Gastroesophageal sphincter (tissue), 4 donors: ENCODE measurements at places on chromosomes 7 and 10.

DNA sequence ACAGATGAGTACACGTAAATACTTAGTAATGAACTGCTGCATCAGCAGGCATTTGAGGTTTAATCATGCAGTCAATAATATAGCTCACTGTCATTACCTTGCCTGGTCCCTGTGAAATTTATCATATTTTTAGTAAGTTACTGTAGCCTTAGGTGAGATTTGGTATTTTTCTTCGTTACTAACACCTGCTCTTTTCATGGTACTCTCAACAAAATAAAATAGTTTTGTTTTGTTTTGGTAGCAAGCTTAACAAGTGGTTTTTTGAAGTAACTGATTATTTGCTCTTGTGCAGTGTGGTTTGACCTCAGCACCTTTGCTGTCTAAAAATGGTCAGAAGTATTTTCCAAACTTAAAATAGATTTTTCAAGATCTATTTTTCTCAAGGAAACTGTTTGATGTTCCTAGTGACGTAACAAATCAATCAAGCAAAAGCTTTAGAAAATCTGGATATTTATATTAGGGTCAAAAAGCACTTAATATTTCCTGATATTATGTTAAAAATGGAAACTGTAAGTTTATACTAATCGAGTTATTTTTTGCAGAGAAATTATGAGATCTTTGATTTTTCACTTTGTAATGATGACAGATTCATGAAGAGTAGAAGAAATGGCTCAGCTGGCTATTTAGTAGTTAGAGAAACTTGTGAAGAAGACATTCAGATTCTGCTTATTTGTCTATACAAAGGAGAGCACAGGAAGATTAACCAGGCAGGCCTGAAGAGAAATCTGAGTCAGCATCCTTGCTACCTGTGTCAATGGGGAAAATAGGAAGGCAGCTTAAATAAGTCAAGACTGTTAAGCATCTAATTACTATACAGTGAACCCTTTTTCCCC, 21.0 kb upstream of the RPA3 start:
- no peak overlapping the region for H3K4me3 ChIP-seq
- no peak overlapping the region for H3K27ac ChIP-seq
- no peaks in the 10 kb centered on the region for H3K36me3 ChIP-seq
- H3K4me1 ChIP-seq = no peaks in the 10 kb centered on the region
- no peaks in the 10 kb centered on the region for H3K27me3 ChIP-seq
- ATAC-seq = no peak

GRCh38 chr10:56091872-56092271, 269.2 kb downstream of the ZWINT start:
- H3K27ac ChIP-seq = no peak overlapping the region
- no peak for ATAC-seq
- no peaks in the 10 kb centered on the region for H3K36me3 ChIP-seq
- no peaks in the 10 kb centered on the region for H3K27me3 ChIP-seq
- no peaks in the 10 kb centered on the region for H3K4me1 ChIP-seq

DNA sequence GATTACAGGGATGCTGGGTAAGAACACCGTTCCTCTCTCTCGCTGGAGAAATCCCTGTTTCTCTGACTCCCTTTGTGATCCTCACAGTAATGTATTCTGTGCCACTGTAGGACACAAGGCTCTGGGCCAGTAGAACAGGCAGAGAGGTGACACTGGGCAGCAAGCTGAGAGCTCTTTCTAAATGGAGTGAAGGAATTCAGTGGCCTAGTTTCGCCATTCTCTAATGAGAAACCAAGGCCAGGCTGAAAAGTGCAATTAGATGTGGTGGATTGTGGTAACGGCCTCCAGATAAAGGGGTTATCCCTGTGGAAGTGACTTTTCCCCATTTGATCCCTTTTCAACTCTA, 12.8 kb downstream of the KCTD7 start:
- no peaks in the 10 kb centered on the region for H3K4me1 ChIP-seq
- H3K27ac ChIP-seq = no peak overlapping the region
- H3K36me3 ChIP-seq = peaks cover 94% of the 10 kb centered on the region
- H3K4me3 ChIP-seq = no peak overlapping the region
- ATAC-seq = no peak

DNA sequence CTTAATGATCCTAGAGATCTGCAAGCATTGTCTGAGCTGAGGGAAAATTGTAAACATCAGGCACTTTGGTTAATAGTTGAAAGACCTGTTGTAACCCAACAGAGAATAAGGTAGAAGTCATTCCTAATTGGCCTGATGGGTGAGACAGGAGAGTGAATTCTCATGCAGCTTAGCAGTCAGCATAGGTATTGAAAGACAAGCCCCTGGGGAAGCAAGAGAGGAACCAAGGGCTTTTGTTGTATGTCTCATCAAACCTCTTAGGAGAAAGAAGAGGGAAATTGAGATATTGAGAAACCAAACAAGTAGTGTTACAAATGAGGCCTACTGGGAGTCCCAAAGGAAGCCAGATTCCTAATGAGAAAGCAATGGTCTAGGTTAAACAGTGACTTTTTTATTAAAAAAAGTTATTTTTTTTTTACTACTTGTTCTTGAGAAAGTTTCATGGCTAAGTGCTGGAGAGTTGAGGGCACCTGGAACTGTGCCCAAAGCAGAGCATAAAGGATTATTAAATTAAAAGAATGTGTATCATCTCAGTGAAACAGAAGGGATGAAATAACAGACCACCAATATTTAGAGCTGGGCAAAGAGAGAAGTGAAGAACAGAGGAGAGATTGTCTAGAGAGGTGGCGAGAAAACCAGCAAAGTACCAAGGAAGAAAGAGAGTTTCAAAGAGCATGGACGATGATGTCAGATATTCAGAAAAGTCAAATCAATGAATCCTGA, 168.9 kb downstream of the CDK14 start:
- H3K4me3 ChIP-seq = no peak overlapping the region
- H3K27me3 ChIP-seq = no peaks in the 10 kb centered on the region
- H3K27ac ChIP-seq = no peak overlapping the region
- H3K4me1 ChIP-seq = no peaks in the 10 kb centered on the region

GRCh38 chr10:72316748-72317435, 37.8 kb downstream of the DNAJB12 start:
- no peak overlapping the region for H3K4me3 ChIP-seq
- no peaks in the 10 kb centered on the region for H3K27me3 ChIP-seq
- H3K27ac ChIP-seq = peak overlapping the region; percentile 79
- H3K4me1 ChIP-seq = peaks cover 47% of the 10 kb centered on the region
- H3K36me3 ChIP-seq = no peaks in the 10 kb centered on the region
- no peak for ATAC-seq

DNA sequence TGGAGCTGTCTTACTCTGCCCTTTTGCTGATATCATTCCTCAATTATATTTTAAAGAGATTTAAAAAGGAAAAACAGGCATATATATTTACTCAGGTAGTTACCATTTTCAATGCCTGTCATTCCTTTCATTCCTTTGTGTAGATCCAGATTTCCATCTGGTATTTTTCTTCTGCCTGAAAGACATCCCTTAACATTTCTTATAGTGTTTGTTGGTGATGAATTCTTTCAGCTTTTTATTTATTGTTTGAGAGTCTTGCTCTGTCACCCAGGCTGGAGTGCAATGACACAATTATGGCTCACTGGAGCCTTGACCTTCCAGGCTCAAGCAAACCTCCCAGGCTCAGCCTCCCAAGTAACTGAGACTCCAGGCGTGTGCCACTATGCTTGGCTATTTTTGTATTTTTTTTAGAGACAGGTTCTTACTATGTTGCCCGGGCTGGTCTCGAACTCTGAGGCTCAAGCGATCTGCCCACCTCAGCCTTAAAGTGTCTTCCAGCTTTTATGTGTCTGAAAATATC, 5.6 kb upstream of the POM121 start:
- peaks cover 20% of the 10 kb centered on the region for H3K36me3 ChIP-seq
- H3K27ac ChIP-seq = no peak overlapping the region
- no peak overlapping the region for H3K4me3 ChIP-seq
- H3K4me1 ChIP-seq = peaks cover 7% of the 10 kb centered on the region
- ATAC-seq = no peak
- H3K27me3 ChIP-seq = no peaks in the 10 kb centered on the region

DNA sequence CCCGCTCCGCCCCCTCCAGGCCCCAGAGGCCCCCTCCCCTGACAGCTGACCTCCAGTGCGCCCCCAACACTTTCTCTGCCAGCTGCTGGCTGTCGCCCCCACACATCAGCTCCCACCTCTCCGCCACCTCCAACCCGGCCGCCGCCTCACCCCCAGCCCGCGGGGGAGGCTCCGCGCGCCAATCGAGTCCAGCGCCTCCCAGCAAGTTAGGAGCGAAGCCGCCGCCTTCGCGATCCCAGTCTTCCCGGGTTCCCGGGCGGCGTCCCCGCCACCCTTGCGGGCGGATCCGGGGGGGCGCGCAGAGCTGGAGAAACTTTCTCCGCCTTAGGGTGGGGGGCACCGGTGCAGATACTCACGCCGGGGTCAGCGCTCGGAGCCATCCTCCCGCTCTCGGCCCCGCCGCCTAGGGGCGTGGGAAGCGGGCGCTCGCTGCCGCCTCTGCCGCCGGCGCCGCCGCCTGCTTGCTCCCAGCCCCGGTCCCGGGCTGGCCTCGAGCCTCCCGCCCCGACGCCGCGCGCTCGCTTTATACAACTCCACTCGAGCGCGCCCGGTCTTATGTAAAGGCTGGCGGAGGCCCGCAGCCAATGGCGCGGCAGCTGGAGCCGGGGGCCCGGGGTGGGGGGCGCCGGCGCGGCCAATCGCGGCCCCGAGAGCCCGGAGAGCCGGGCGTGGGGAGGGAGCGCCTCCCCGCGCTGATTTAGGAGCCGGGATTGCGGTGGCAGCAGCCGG, at the start of gene CRTAC1:
Gene CRTAC1 (minus strand): TSS at position 529 of the 729 bp plus-strand sequence. CDS start 149 bp downstream, at position 380.
- no peak within 1 kb of the TSS for H3K27ac ChIP-seq
- no peaks in the 10 kb centered on the region for H3K4me1 ChIP-seq
- H3K36me3 ChIP-seq = no peaks in the 10 kb centered on the region
- peaks cover 90% of the 10 kb centered on the region for H3K27me3 ChIP-seq

GRCh38 chr7:90625562-90625961, 29.4 kb downstream of the CDK14 start:
- ATAC-seq = peak; percentile 58
- peak overlapping the region; percentile 19 for H3K27ac ChIP-seq
- no peak overlapping the region for H3K4me3 ChIP-seq
- no peaks in the 10 kb centered on the region for H3K36me3 ChIP-seq
- no peaks in the 10 kb centered on the region for H3K27me3 ChIP-seq
- no peaks in the 10 kb centered on the region for H3K4me1 ChIP-seq

GRCh38 chr7:104628017-104628416, 299.6 kb downstream of the LHFPL3 start:
- no peaks in the 10 kb centered on the region for H3K4me1 ChIP-seq
- no peaks in the 10 kb centered on the region for H3K36me3 ChIP-seq
- H3K27me3 ChIP-seq = peaks cover 10% of the 10 kb centered on the region
- H3K27ac ChIP-seq = no peak overlapping the region
- ATAC-seq = no peak
- no peak overlapping the region for H3K4me3 ChIP-seq

DNA sequence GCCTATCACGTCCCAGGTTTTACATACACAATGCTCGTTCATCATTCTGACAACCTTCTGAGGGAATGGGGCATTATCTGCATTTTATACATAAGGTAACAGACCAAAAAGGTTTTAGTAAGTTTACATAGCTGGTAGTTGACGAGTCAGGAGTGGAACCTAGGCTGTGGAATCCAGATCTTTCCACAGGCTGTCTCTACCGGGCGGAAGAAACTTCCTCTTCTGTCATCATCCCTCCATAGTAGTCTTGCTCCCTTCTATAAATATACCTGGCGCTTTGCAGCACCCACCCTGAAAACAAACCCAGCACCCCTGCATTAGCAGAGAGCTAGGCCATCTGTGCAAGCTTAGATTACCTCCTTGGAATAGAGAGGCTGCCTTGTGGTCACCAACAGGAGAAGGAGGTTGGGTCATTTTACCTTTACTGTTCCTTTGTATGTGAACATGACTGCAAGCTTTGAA, 1.3 kb downstream of the TSPAN13 start:
- H3K36me3 ChIP-seq = no peaks in the 10 kb centered on the region
- H3K4me3 ChIP-seq = peak overlapping the region; percentile 68
- peak overlapping the region; percentile 65 for H3K27ac ChIP-seq
- H3K27me3 ChIP-seq = peaks cover 10% of the 10 kb centered on the region
- H3K4me1 ChIP-seq = peaks cover 6% of the 10 kb centered on the region

DNA sequence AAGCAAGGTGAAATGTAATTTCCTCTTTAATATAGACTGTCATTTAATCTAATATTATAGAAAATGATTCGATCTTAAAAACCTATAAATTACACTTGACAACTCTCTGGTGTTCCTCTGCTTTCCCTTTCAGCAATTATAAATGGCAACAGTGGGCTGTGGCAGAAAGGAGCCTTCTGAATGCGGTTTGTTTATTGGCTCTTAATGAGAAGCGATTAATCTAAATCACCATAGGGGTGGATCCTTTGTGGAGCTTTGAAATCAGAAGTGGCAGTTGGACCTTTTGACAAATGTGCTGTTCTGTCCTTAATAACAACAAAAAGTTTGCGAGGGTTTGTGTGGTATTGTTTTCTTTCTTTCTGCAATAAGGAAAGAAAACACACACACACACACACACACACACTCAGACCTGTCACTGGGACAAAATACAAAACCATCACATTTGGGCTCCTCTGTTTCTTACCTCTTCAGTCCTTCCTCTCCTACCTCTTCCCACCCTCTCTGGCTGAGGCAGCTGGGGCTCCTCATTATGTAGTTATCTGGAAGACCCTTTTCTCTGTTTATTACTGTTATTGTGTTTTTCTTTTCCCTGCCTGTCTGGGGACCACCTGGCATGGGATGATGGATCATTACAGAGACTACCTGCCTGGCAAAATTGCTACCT, 316.2 kb downstream of the SORCS3 start:
- H3K4me3 ChIP-seq = no peak overlapping the region
- H3K27me3 ChIP-seq = no peaks in the 10 kb centered on the region

DNA sequence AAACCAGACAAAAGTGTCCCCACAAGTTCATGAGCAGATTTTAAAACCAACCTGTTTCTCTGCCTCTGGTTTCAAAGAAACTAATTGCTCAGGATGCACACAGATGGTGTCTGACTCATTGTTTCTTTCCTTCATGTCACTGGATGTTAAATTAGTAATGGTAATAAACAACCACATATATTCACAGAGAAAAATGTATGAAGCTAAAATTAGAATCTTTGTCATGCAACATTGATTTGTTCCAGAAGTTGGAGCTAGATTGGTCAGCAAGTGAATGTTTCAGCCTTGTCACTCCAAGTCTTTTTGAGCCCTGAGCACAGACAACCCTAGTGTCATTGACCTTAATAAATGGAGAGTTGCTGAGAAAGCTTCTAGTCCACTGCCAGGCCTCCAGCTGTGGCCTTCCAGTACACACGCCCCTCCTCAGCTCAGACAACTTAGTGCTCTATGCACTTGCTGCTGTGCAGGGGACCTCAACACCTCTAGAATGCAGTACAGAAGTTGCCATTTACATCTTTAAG, 175.9 kb downstream of the CCDC71L start:
- ATAC-seq = no peak
- H3K27ac ChIP-seq = peak overlapping the region; percentile 73
- no peaks in the 10 kb centered on the region for H3K27me3 ChIP-seq
- no peaks in the 10 kb centered on the region for H3K36me3 ChIP-seq
- no peak overlapping the region for H3K4me3 ChIP-seq
